ENCODE measurements at places on chromosomes 16 and 17.

DNA sequence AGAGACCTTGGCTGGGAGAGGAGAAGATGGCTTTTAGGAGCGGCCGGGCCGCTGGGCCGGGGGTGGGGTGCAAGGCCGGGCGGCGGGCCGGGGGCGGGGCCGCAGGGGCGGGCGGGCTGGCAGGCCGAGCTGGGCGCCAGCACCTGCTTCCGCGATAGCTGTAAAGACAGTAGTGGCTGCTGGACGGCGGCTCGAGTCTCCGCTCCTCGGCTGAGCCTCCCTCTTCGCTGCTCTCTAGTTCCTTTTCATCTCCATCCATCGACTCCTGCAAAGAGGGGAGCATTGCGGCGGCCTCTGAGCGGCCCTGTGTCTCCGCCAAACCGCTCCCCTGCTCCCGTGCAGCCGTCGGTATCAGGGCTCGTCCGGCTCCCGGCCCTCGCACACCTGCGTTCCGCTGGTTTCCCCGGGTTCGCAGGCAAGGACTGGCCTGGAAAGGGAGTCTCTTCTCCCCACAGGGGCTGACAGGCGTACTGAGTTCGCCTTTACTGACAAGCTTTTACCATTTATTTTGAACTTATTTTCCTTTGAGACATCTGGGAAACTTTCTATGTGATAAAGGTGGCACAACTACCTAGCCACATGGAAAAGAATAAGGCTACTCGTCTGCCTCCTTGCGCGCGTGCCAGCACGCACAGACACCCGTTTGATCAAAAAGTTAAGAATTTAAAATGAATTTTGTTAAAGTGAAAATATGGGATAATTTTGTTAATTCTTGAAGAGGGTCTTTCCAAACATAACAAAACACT, at the start of gene C17orf75:
C17orf75 (minus strand) TSS at position 317 of the 746 bp plus-strand sequence; CDS start at position 283, 34 bp downstream.
- peak; percentile 63 for DNase-seq

DNA sequence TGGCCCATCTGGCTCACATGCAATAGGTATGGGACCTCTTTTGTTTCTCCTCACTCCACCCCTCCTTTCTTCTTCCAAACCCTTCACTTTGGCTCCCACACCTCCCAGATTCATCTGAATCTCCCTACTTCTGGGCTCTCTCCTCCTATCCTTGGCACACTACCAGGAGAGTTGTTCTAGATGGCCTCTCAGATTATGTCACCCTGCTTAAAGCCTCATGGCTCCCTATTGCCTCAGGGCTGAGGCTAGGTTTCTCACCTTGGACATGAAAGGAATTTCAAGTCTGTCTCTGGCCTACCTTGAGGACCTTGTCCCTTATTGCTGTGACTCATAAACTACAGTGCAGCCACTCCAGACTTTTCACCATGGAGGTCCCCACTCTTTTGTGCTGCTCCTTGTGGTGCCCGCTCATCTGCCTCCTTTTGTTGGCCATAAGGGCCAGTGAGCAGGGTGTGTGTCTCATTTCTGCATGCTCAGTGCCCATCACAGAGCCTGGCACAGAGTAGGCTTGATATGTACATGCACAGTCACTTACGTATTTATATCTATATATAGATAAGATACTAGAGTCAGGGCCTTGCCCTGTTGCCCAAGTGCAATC, 1.0 kb upstream of the MFAP4 start:
- no peak for DNase-seq

DNA sequence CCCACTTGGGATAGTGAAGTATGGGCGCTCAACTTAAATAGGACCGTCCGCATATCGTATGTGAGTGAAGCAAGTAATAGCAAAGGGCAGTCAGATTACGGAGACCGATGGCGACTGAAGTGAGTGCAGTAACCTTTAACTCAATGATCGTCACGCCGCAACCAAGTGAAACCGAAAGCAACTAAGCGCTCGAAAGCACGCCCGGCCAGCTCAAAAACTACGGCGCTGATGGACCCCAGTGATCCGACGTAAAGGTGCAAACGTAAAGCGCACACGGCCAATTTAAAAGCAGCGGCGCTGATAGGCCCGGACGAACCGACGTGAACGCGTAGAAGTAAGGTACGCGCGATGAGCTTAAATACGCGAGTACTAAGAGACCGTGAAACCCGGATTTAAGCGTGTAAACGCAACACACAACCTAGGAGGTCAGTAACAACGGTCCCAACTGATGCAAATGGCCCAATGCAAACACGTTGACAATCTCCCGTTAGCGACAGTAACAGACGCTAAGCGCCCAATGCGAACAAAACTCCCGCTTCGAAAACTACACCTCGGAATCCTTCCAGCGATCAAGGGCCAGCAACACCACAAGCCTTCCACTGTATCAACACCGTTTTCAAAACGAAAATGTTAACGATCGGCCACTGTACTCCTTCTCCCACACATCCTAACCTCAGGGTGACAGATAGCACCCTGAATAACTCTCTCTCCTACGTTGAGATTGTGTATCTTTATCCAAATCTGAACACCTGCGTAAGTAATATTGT, 37.9 kb upstream of the ARL4D start:
- no peak for DNase-seq

DNA sequence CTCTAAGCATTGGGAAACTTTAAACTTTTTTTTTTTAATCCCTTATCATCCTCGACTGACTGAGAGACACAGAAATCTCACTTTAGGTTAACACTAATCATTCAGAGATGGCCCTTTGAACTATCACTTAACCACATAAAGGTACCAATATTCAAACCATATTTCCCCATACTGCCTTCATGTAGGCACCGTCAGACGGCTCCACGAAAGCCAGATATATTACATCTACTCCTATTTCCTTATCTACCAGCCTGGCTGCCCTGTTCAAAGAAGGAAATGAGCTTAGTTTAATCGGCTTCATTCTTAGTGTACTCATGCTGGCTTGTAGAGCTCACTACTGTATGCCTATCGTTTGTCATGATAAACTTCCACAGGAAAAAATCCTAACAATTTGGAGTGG, 270.9 kb downstream of the CEP112 start:
- no peak for DNase-seq

DNA sequence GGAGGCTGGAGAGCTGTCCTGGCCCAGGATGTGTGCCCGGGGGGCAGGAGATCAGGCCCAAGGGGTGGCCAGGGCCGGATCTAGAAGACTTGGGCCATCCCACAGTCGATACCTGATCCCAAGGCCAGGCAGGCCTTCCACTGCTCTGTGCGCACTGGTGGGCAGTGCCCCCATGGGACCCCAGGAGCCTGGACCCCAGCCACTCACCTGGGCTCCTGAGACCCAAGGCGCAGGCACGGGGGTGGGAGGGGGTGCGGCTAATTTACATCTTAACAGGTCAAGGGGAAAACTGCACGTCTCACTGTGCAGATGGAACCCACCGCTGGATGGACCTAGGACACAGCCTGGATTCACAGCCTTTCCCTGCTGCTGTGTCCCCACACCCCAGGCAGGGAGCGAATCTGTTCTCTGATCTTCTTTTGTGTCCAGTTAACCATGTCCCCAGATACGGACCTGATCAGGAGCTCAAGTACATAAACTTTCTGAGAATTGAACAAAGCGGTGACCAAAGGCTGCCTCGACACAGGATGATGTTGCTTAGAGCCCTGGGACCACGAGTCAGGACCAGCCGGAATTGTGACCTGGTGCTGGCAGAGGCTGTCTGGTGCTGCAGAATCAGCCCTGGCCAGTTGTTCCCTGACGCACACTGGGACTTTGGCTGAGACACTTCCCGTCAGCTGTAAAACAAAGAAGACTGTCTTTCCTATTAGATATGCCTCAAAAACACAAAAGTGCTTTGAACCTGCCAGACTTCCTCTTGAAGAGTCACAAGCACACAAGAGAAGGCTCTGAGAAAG, 60.6 kb downstream of the TNFRSF13B start:
- no peak for DNase-seq

DNA sequence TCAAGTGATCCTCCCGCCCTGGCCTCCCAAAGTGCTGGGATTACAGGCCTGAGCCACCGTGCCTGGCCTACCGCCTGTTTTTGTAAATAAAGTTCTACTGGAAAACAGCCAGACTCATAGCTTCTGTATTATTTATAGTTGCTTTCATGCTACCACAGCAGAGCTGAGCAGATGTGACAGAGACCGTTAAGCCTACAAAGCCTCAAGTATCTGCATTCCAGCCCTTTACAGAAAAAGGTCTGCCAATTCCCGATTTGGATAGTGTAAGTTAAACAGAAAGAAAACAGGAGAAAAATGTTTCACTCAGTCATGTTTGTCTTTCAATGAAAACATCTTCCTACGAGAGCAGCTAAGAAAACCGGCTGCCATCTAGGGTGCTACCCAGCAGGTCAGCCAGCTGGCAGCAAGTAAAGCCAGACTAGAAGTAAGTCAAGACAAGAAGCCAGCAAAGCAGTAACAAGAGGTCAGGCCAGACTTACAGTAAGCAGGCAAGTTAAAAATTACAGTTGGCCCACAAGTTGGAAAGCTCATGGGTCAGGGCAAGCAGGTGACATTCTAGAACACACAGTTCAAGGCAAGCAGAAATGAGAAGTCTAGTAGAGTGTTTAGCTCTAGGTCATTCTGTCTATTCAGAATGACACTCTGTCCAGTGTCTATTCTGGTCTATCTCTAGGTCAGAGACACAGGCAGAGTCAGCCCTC, 17.7 kb downstream of the NCBP3 start:
- no peak for DNase-seq

- no peak for DNase-seq
Measured at GRCh38 chr17:13409455-13409854, 192.3 kb downstream of the HS3ST3A1 start.

DNA sequence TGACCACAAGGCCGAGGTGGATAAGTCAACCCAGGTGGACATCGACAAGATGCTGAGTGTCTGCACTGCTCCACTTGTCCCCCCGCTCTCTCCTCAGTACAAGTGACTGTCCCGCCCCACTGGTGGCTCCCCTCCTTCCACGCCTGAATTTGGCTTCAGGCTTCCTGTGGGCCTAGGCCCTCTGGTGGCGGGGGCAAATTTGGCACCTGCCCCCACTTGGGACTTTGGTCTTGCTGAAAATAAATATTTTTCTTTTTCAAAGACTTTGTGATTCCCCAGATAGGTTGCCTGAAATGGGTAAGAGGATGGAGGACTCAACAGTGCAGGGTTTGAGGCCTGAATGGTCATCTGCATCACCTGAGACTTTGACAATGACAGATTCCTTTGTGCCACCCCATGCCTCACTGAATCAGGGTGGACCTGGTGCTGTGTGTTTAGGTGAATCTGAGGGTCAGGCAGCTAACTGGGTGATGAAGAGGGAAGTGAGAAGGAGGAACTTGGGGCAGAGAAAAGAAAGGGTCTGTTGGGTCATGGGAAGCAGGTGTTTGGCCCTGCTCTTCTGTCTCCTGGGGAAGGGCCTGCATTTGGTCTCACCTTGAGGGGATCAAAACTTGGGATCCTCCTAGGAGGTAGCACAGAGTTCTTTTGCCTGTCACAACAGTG, 2.0 kb downstream of the C16orf86 start:
- no peak for DNase-seq

DNA sequence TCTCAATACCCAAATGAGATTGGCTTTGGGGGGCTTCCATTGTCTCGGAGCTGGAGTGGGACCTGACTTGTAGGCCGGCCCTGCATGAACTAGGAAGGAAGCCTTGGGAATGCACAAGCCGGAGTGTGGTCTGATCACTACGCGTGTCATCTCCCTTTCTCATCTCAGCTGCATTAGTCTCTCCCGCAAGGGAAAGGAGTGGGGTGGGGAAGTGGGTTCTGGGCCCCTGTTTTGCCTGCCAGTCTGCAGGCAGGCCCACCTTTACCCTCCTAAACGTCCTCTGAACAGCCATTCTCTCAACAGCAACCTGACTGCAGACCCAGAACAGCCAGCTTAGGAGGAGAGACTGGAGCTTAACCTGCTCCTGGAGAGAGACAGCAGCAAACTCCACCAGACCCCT, 11.4 kb upstream of the DNAI2 start:
- DNase-seq, result no peak

- no peak for DNase-seq
Measured at GRCh38 chr17:5133311-5133710, 17.5 kb downstream of the USP6 start.

- no peak for DNase-seq
Measured at GRCh38 chr17:1398931-1399678, 917 bp downstream of the YWHAE start.

DNA sequence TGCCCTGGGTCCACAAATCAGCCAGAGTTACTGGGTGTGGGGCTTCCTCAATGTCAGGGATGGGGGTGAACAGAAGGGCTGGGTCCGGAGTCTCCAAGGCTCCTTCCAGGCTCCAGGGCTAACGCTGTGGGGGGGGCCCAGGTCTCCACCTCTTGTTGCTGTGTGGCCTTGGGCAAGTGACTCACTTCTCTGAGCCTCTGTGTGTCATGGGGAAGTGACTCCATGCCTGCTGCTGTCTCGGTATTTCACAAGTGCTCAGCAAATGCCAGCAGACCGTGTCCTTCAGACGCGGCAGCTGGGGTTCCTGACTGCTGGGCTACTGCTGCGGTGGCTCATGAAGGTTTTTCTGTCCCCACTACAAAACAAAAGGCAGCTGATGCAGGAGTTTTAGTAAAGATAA, 26.6 kb downstream of the JPH3 start:
- DNase-seq, result no peak

- DNase-seq, result no peak
Measured at GRCh38 chr16:1818873-1819525, 7.6 kb downstream of the HAGH start.

DNA sequence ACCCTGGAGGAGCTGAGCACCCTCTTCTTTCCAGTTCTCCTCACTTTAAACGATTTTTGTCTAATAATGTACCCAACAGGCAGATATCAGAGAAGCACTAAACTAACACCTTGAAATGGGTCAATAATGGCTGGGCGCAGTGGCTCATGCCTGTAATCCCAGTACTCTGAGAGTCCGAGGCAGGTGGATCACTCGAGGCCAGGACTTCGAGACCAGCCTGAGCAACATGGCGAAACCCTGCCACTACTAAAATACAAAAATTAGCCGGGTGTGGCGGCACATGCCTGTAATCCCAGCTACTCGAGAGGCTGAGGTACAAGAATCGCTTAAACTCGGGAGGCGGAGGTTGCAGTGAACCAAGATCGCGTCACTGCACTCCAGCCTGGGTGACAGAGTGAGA, 57.4 kb downstream of the ZFHX3 start:
- DNase-seq, result no peak

Measured in HCT116 (cell line).